ENCODE measurements at places on chromosomes 5 and 9.

- no peak for DNase-seq
Measured at GRCh38 chr5:160701403-160701802, 150.6 kb downstream of the ATP10B start.

DNA sequence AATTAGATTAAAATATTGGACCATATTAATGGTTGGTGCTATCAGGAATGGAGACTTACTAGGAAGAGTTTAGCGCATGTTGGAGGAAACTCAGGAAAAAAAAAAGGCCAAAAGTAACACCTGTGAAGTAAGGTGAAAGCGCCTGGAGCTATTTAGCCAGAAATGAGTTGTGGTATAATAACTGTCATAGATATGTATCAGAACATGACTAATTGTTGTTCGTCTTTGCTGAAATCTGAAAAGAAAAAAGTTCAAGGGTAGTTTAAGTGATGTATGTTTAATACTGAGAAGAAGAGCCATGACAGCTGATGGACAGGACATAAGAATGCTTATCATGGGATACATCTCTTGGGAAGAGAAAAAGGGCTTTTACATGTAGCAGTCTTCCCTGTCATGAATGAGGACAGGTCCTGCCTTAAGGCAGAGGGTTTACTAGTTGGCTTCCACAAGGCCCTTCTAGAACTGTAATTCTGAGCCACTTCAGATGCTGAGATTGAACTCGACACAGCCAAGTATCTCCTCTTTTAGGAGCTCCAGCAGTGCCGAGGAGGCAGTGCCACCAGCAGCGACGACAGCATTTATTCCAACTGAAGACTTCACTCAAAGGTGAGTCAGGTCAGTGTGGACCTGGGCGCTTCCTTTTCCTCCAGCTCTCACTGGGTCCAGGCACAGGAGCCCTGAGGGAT is 940 bp upstream of the CAMK4 start:
- no peak for DNase-seq

GRCh38 chr9:107767711-107768110 is 278.1 kb upstream of the KLF4 start:
- DNase-seq = no peak

GRCh38 chr5:140821375-140822280 is at the start of gene PCDHA5:
PCDHA5 (plus strand) TSS chr5:140821613.
- no peak for DNase-seq

DNA sequence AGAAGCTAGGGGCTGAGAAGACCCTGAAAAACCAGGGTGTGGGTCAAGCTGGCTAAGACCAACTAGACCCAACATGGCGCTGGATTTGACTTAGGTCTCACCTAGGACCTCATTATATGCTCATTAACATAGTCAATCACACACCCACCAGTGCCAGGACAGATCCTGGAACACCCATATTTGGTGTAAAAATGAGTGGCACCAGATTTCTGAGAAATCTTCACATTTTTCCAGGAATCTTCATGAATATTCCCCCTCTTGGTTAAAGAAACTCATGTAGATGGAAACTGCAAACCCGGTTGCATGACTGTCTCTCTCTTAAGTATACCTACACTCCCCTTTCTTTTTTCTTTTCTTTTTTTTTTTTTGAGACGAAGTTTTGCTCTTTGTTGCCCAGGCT is 17.9 kb upstream of the RAB14 start:
- no peak for DNase-seq

DNA sequence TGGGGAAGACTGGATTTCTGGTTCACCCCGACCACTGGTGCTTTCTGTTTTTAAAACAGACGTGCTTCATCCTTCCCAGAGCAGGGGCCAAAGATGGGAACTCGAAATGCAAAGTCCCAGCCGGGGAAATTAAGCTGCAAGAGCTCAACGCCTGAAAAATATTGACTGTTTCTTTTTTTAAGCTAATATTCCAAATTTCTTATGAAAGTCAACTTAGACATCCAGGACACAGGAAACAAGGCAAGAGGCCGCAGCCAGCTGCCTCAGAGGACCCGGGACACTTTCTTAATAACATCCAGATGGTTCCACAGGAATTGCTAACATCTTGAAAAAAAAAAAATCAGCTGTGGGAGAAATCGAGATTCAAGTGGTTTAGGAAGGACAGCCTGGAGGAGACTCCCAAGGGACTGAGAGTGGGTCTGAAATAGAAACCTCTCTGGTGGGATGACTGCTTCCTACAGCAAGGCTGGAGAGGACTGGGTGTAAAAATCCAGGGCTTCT is 144.9 kb downstream of the FGF1 start:
- no peak for DNase-seq

DNA sequence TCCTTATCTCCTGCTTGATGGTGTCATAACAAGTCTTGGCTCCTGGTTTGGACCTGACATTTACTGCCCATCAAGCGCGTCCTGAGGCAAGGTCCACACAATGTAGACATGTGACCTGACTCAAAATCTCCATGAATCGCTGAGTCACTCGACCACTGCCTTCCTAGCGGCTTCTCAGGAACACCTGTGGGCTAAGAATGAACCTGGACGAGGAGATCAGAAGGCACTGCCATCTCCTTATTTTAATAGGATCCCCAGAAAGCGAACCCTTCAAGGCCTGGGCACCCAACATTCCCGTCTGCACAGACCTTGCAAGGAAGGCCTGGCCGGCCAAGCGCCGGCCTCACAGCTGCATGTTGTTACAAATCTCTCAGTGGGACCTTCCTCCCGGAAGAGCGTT is 60.6 kb upstream of the IRX1 start:
- no peak for DNase-seq

DNA sequence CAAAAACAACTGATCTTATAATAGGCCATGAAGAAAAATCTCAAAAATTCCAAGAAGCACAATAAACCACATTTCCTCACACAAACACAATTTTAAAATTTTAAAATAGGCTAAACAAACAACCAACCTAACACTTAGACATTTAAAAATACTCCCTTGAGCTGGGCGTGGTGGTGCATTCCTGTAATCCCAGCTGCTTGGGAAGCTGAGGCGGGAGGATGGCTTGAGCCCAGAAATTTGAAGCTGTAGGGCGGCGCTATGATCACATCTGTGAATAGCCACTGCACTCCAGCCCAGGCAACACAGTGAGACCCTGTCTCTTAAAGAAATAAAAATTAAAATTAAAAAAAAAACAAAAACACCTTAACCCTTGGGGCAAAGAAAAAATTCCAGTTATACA is 36.9 kb upstream of the TESK1 start:
- DNase-seq = no peak

DNA sequence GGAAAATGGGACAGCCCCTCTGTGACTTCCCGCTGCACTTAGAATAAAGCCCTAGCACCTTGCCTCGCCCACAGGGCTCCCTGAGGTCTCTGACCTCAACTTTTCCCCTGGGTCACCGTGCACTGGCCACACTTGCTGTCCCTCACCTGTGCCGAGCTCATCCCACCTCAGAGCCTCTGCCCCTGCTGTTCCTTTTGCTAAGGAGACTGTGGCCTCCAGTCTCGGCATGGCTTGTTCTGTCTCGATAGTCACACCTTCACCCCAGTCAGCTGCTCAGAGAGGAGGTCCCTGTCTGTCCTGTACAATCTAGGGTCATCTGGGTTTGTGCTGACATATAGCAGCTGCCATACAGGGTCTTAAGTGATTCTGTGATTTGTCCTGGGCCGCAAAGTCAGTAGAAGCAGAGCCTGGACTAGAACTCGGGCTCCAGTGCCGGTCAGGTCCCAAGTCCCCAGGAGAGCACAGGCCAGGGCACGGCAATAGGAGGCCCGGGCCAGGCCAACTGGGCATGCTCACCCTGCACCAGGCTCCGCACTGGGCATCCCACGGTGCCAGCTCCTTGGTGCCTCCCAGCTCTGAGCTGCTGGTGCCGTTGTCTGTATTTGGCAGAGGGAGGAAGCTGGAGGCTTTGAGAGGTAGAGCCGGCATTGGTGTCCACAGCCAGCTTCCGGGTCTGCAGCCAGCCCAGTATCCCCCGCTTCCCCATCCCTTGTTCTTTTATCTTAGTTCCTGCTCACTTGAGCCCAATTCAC is 35.2 kb downstream of the NCS1 start:
- no peak for DNase-seq

- DNase-seq = no peak
Measured at GRCh38 chr5:102583276-102584124, 84.7 kb upstream of the SLCO6A1 start.

DNA sequence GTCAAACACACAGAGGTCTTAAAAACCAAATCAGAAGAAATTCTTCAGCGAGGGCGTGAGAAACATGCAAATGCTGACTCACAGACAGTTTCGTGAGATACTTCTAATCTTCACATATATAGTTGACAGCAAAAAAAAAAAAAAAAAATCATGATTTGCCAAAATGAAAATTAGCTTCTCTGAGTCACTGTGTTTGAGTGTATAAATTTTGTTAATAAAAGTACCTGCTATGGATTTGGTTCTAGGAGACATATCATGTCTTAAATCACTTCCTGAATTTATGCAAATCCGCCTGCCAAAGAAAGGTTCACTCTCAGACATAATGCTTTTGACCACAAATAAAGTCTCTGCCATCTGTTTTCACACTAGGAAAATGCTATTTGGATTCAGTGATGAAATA is 114.3 kb downstream of the SLC1A3 start:
- no peak for DNase-seq

GRCh38 chr9:113952676-113953075 is 76.6 kb downstream of the ZNF618 start:
- no peak for DNase-seq

DNA sequence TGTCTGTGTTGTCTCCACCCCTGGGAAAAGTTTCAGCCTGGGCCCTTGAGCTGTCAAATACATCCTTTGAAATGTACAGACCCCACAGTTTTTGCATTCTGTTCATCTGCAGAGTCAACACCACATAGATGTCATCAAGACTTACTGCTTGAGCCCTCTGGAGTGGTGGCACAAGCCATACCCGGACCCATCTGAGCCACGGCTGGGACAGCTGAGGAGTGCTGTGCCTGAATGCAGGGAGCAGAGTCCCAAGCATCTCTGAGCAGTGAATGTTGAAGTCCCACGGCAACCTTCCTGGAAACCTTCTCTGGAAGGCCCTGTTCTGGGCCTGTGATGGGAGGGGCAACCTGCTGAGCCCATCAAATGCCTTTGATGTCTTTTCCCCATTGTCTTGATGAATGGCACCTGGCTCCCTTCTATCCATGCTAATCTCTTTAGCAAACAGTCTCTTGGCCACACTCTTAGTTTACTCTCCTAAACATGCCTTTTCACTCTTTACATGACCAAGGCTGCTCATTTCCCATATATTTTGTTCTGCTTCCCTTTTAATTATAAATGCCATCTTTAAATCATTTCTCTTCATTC is 92.5 kb downstream of the ATPSCKMT start:
- no peak for DNase-seq

DNA sequence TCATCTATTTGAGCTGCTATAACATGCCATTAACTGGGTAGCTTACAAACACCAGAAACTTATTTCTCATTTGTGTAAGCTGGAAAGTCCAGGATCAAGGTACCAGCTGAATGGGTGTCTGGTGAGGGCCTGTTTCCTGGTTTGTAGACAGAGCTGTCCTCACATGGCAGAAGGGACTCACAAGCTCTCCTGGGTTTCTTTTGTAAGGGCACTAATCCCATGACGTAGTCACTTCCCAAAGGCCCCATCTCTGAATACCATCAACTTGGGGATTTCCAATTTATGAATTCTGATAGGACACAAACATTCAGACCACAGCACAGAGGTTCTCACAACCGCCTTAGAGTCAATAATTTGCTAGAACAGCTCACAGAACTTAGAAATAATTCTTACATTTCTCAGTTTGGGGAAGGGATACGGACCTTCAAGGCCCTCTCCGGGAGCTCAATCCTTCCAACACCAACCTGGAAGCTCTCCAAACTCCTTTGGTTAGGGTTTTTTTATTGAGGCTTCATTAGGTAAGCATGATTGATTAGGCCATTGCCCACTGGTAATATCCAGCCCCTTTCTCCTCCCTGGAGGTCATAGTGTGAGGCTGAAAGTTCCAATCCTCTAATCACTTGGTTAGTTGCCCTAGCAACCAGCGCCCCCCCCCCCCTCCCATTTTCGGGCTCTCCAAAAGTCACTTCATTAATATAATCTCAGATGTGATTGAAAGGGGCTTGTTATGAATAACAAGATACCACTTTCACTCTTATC is 7.6 kb upstream of the DNAJA1 start:
- no peak for DNase-seq

- DNase-seq = no peak
Measured at GRCh38 chr5:39399135-39400036, 25.4 kb downstream of the DAB2 start.

DNA sequence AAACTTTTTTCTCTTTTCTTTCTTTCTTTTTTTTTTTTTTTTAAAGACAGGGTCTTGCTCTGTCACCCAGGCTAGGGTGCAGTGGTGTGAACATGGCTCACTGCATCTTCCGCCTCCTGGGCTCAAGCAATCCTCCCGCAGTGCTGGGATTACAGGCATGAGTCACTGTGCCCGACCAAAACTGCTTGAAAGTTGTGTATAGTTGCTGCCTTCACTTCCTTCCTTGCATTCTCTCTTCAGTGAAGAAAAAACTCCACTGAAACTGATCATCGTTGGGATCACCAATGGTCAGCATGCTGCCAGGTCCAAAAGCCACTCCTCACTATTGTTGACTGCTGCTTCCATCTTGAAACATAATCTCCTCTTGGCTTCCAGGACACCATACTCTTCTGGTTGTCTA is 66.6 kb upstream of the CTNNA1 start:
- no peak for DNase-seq

GRCh38 chr5:141513627-141514329 is 24.9 kb downstream of the PCDHGC5 start:
- peak; percentile 23 for DNase-seq

DNA sequence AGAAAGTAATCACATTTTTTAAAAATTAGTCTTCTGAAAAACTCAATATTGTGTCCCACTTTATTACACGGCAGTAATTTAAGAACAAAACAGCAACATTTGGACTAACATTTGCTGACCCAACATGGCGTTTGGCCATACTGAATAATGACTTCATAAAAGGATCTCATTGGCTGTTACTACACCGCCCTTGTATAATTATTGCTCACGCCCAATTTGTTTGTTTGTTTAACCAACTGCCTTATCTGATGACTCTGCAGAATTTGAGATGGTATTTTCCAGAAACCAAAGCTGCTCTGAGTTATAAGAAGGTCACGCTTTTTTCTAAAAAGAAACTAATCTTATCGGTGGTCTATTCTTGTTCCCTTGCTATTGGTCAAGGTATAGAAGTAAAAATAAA is 200.2 kb upstream of the TARS1 start:
- no peak for DNase-seq

- DNase-seq = no peak
Measured at GRCh38 chr9:107332883-107333282, 49.8 kb downstream of the RAD23B start.

DNA sequence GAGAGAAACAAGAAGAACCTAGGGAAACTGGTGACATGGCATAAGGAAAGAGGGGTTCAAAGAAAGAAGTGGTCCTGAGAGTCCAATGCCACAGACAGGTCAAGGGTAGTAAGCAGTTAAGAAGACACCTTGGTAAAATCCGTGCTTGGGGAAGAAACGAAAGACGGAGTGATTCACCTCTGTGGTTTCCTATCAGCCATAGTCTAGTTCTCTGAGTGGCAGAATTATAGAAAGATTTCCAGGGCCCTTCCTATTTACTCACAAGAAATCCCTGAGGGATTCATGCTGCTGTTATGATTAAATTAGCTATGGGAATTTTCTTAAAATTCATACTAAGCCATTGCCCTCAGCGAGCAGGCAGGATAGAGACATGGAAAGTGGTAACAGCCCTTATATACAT is 31.7 kb downstream of the IL33 start:
- DNase-seq = no peak

- no peak for DNase-seq
Measured at GRCh38 chr5:139378101-139378825, 4.8 kb downstream of the SLC23A1 start.

GRCh38 chr5:152644029-152644728 is 239.1 kb upstream of the NMUR2 start:
- no peak for DNase-seq

GRCh38 chr5:107247427-107247826 is 423.3 kb downstream of the EFNA5 start:
- no peak for DNase-seq
